ENCODE measurements at places on chromosomes 2 and 18.

DNA sequence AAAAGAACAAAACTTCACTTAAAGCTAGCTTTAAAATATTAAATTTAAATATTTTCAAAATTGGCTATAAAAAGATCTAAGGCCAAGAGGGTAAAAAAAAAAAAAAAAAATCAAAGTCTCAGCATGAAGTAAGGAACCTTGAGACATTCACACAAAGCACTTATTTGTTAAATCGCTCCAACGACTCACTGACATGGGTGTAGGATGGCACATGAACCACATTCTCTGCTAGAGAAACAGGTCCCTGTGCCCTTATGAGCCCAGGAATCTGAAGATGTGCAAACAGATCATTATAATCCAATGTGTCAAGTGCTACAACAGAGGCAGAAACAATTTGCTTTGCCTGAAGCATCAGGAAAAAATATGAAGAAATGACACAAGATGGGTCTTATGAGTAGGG lies 13.8 kb downstream of the LAPTM4A start:
- no peak for DNase-seq

GRCh38 chr2:73984203-73984921 lies at the start of gene TET3:
Gene TET3, plus strand, starts transcription at chr2:73984910. Its CDS starts 1,494 bp downstream, at chr2:73986404.
- no peak for DNase-seq

DNA sequence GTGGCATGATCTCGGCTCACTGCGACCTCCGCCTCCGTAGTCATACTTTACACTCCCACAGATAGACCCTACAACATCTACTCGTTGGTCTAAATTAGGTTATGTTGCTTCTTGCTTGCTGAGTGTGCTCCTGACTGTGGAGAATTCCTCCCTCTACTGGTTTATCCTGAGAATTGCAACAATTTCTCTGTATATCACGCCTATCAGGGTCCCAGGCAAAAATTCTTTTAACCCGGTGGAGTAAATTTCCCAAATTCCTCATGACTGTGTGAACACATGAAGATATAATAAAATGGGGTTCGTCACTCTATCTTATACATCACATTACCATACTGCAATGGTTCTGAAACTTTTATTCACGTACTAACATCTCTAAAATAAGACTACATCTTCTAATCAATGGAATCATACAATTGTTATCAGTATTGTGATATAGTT lies 156.7 kb downstream of the EVA1A start:
- no peak for DNase-seq

DNA sequence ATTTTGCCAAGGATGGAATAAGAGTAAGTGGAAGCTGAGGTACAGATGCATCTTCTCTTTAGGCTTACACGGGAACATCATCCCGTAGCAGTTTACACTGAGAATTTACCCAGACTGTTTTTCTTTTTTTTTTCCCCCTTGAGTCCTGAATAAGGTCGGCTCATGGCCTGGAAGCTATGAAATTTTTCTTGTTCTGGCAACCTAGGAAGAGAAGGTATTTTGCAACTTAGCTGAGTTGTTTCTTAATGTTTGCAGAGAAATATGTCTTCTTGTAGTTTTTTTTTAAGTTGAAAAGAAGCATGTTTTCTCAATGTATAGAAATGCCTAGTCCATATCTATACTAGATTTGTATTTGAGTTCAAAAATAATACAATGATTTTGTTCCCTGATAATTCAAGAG lies 712.5 kb downstream of the TDRD15 start:
- DNase-seq, result no peak

DNA sequence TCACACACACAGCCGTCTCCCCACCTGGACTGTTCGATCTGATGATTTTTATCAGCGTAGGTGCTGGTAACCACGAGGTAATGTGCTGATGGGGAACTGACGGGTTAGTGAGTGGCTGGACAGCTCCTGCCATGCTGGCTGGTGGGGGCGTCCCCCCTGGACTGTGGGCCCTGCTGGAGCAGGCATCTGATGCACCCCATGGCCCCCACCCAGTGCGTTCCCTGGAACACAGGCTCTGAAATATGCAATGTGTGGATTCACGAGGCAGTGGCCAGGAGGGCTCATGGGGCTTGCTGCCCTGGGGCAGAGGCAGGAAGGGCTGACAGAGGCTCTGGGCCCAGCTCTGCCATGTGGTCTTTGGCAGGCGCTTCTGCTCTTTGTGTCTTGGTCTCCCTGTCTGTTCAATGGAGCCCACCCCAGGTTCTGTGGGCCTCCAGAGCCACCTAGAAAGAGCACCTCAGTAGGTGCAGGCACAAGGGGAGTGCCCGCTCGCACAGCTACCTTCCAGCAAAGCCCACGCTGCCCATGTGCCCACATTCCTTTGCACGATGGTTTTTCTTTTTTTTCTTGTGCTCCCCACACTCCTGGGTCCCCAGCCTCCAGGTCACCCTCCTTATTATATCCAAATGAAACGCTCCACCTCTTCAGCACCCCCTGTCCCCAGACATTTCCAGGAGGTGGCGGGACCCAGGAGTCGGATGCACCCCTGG lies 10.3 kb upstream of the PXDN start:
- no peak for DNase-seq

DNA sequence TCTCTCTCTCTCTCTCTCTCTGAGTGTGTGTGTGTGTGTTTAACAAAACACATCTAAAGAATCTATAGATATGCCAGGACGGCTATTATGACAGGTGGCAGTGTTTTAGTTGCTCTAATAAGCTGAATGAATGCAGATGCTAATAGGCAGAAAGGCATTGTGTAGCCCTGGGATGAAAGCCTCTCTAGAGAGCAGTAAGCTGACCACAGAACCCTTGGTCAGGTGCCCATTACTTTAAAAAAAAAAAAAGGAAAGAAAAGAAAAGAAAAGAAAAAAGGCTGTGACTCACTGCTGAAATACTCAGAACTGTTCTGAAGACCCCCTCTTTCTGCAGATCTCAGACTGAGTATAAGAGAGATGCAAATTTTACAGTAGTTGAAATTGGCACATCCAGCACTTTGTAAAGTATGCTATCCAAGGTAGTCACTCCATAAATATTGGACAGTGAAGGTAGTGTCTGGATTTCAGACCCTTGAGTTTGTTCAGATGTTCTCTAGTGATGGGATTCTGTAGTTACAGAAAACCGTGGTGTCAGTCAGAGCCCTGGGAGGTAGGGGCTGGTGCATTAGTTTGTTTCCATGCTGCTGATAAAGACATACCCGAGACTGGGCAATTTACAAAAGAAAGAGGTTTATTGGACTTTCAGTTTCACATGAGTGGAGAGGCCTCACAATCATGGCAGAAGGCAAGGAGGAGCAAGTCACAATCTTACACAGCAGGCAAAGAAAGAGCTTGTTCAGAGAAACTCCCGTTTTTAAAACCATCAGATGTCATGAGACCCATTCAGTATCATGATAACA lies 30.9 kb downstream of the OSBPL6 start:
- no peak for DNase-seq

DNA sequence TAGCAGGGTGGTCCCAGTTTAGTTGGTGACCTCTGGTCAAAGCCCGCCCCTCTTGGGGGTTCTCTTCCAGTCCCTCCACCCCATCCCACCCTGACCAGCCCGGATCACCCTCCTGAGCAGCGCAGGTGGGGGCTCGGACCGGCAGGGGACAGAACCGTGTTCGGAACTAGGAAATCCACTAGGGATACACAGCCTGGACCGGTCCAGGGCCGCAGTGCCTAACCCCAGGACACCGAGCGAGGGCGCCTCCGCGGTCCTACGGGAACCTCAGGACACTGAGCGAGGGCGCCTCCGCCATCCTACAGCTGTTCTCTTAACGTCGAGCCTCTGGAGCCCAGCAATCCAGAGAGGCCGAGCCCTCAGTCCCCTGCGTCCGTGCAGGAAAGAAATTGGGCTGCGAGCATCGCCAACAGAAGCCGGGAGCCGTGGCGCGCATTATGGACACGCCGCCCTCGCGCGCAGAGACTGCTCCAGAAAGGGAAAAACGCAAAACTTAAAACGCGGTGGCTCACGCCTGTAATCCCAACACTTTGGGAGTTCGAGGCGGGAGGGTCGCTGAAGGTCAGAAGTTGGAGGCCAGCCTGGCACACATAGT lies 8.5 kb downstream of the RAX start:
- no peak for DNase-seq

DNA sequence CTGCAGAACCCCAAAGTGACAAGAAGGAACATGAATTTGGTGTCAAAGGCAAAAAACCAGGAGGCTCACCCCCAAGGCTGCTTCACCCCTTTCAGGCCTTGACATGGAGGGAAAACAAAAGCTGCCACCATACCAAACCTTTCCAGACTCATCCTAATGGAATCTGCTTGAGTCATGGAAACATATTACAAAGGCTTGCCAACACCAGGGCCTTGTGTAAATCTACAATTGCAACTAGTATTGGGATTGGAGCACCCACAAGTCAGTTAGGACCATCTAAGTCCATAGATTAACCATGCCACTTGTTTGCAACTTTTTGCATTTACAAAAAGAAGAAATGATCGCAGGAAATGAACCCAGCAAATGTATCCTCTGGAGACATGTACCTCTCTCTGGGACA lies 297.6 kb downstream of the CDCA7 start:
- DNase-seq, result no peak

DNA sequence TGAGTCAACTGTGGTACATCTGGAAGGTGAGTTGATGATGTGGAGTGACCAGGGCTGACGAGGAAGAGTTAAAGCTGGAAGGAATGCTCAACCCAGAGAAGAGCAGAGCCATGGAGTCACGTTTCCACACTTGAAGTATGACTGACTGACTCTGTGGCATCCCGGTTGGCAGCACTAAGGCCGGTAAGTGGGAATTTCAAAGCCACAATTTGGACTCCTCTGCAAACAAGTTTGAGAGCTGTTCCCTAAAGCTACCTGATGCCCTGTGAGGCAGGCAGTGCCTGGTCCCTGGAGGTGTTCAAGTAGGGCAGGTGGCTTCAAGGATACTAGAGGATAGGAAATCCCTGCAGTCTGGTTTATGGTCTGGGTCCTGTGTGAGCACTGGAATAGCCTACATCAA lies 69.3 kb upstream of the ITGB6 start:
- DNase-seq, result peak; percentile 48
